Smooth muscle cell of trachea (primary cell): ENCODE measurements at places on chromosomes 7 and 10. TPM values are rescaled to one million over a fixed set of nuclear protein-coding genes. Genes with fewer than 3 reads are reported as not detected.

EVX1 gene
- total RNA-seq, result not detected in 2 replicates

TMEM176B gene
- 0.66 TPM in 1 of 2 replicates, not detected in the other for total RNA-seq

NCF1 gene
- total RNA-seq, result not detected in 2 replicates

LRRD1 gene
- 0.15 TPM in 1 of 2 replicates, not detected in the other for total RNA-seq

TMEM130 gene
- total RNA-seq, result 0.44 and 1.7 TPM in 2 replicates

LRRC17 gene
- total RNA-seq, result 82.2 and 143 TPM in 2 replicates

HKDC1 gene
- under 0.01 and 0.50 TPM in 2 replicates for total RNA-seq

CRPPA gene
- total RNA-seq, result 1.2 and 2.0 TPM in 2 replicates

C10orf53 gene
- total RNA-seq, result not detected in 2 replicates

MRPS17 gene
- 10.3 and 12.8 TPM in 2 replicates for total RNA-seq

SPDYE5 gene
- not detected in 2 replicates for total RNA-seq

C10orf62 gene
- total RNA-seq, result 0.15 TPM in 1 of 2 replicates, not detected in the other

CLRN3 gene
- not detected in 2 replicates for total RNA-seq

PLEKHA1 gene
- 11.5 and 14.9 TPM in 2 replicates for total RNA-seq

HMX2 gene
- total RNA-seq, result not detected in 2 replicates

C10orf105 gene
- total RNA-seq, result under 0.01 TPM in 1 of 2 replicates, not detected in the other

HOXA6 gene
- total RNA-seq, result not detected in 2 replicates

WNT16 gene
- 0.50 and 1.2 TPM in 2 replicates for total RNA-seq
